ENCODE measurements at places on chromosomes 6 and 20.
A peak's percentile ranks its signal among the peaks of the same experiment; 100 is the strongest.

GRCh38 chr6:27678469-27678868, 205.6 kb upstream of the ZNF184 start:
- DNase-seq = no peak

- DNase-seq = no peak
Observed at GRCh38 chr6:1087154-1087843, 224.6 kb upstream of the FOXQ1 start.

DNA sequence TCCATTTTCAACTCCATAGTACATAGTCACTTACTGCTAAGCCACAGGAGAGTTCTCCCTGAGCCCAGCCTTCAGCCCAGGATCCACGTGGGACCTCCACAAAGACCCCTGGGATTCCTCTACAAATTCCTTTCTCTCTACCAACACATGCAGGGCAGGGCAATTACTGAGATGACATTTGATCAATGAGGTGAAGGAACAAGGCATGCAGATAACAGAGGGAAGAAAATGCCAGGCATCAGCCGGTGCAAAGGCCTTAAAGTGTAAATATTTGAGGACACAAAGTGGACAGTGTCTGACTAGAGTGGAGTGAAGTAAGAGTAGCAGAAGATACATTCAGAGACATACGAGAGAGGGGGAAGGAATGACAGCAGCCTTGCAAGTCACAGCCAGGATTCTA, 70.2 kb downstream of the HS3ST5 start:
- DNase-seq = no peak

- DNase-seq = no peak
Observed at GRCh38 chr6:113570641-113571040, 286.5 kb upstream of the MARCKS start.

- no peak for DNase-seq
Observed at GRCh38 chr20:51937779-51938178, 135.5 kb upstream of the SALL4 start.

- no peak for DNase-seq
Observed at GRCh38 chr20:38023181-38024001, 9.9 kb downstream of the TTI1 start.

GRCh38 chr6:37748118-37748517, 50.4 kb upstream of the MDGA1 start:
- DNase-seq = no peak

DNA sequence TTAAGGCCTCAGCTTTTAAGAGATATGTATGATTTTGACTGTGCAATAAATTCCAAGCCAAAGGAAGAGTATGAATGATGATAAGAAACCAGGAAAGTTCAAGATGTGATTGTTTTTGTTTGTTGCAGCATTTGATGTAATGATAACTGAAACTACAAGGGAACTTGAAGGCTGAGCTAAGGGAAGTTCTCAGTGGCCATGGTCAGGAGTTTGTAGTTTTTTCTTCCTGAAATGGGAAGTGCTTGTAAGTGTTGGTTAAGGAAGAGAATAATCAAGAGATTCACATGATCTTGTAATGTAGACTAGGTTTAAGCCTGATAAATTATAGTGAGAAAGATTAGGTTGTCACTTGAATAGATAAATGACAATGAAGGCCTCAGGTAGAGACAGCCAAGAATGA, 53.4 kb downstream of the PTCHD4 start:
- no peak for DNase-seq

DNA sequence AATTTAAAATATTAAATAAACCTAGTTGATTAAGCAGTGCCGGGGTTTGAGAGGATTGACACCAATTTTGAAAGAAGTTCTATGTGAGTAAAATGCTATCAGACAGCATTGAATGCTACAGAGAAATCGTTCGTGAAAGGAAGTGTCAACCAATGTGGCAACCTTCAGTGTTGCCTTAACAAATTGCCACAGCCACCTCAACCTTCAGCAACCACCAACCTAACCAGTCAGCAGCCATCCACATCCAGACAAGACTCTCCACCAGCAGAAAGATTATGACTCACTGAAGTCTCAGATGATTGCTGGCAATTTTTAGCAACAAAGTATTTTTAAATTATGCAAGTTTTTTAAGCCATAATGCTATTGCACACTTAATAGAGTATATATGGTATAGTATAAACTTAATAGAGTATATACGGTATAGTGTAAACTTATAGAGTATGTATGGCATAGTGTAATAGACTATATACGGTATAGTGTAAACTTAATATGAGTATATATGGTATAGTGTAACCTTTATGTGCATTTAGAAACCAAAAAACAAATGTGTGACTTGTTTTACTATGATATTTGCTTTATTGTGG, 65.3 kb upstream of the ID4 start:
- DNase-seq = no peak

- DNase-seq = no peak
Observed at GRCh38 chr20:46014517-46015396, 6.0 kb downstream of the MMP9 start.

DNA sequence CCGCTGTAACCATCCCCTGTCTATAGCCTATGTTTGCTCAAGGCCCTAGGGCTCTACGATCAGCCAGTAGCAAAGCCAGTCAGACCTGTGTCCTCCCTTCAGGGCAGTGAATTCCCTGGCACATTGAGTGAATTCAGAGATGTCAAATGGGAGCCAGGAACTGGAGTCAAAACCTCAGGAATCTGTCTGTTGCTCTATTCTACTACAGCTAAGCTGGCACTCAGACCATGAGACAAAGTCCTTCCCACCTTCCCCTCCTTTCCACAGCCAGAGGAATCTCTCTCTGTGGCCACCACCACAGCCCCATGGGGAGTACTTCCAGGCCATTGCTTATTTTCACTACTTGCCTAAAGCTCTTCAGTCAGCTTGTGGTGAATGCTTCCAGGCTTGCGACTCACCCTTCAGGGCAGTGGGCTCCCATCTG, 82.0 kb downstream of the PKIB start:
- DNase-seq = no peak

GRCh38 chr20:32091888-32092346, 17.6 kb upstream of the TM9SF4 start:
- DNase-seq = peak; percentile 60

DNA sequence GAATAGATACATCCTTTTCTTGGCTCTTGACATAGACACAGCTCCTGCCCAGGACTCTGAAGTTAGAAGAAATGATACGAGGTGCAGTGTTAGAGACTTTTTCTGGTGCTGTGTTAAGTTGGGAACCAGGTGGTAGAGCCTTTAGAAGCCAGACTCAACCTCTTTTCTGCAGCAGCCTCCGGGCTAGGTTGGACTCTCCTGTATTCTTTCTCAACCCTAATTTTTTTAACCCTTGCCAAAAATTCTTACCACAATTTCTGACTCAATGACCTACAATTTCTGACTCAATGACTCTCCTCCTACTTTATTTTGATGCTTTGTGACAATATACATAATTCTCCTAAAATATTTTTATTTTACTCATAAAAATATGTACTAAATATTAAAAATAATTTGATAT, 127.4 kb upstream of the PRL start:
- DNase-seq = no peak

GRCh38 chr6:15023448-15023847, 222.4 kb upstream of the JARID2 start:
- DNase-seq = peak; percentile 59

DNA sequence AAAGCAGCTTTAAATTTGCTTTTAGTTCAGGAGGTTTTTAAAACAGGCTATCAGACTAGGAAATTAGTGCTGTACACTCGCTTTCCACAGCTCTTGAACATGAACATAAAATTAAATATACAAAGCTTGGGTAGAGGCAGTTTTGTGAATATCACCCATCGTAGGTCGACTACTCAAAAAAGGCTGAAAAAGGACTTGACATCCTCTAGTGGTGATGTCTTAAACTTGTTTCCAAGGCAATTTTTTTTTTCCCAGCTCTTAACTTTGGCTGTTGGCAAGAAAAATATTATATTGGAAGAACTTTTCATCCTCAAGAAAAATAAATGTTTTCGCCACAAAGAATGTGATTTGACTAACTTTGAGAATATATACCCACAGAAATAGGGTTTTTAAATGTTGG, 2.9 kb downstream of the MAP7 start:
- DNase-seq = no peak

DNA sequence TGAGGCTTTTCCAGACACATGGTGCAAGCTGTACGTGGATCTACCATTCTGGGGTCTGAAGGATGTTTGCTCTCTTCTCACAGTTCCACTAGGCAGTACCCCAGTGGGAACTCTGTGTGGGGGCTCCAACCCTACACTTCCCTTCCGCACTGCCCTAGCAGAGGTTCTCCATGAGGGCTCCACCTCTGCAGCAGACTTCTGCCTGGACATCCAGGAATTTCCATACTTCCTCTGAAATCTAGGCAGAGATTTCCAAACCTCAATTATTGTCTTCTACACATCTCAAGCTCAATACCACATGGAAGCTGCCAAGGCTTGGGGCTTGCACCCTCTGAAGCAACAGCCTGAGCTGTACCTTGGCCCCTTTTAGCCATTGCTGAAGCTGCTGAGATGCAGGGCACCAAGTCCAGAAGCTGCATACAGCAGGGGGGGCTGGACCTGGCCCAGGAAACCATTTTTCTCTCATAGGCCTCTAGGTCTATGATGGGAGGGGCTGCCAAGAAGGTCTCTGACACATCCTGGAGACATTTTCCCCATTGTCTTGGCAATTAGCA, 11.6 kb downstream of the PDSS2 start:
- no peak for DNase-seq

GRCh38 chr20:62728028-62728780, 19.6 kb downstream of the NTSR1 start:
- DNase-seq = peak; percentile 38

DNA sequence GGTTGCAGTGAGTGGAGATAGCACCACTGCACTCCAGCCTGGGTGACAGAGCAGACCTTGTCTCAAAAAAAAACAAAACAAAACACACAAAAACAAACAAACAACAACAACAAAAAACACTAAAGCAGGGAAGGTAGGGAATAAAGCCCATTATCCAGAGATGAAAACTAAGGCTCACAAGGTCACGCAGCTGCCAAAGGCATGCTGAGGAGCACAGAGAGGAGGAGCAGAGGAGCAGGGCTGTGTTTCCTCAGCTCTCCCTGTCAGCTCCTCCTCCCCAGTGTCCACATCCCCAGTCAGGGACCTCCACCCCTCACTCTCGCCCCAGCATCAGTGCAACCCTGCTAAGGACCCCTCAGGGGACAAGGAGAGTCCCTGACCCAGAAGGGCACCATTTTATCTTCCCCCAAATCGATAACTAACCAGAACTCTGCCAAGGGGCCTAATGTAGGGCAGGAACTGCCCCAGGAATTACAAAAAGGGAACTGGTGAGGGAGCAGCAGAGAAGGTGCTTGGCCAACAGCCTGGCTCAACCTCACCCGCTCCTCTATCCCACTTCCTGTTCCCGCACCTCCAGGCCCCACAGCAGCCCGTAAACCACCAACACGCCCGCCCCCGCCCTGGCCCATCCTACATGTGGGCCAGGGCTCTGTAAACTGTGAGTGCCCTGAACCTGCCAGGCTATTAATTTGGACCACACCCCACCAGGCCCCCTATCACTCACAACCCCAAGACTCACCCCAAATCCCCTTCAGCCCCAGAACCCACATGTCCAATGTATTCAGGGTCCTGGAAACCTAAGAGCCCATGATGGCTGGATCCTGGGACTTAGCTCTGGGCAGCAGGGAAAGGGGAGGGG, 9.0 kb downstream of the TEAD3 start:
- DNase-seq = peak; percentile 43

DNA sequence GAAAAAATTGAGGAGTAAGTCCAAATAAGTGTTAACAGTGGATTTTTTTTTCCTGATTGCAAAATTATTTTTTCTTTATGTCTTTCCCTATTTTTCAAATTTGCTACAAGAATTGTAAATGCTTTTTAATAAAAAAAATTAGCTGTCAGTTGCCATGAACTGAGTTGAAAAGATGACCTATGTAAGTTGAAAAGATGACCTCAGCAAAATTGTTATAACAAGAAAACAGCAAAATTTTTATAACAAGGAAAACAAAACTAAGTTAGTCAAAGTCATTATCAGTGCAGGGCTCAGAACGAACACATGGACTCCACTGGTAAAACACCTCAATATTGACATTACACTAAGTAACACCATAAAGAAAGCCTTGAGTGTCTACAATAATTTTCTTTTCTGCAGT, 207.0 kb upstream of the HDDC2 start:
- DNase-seq = no peak

DNA sequence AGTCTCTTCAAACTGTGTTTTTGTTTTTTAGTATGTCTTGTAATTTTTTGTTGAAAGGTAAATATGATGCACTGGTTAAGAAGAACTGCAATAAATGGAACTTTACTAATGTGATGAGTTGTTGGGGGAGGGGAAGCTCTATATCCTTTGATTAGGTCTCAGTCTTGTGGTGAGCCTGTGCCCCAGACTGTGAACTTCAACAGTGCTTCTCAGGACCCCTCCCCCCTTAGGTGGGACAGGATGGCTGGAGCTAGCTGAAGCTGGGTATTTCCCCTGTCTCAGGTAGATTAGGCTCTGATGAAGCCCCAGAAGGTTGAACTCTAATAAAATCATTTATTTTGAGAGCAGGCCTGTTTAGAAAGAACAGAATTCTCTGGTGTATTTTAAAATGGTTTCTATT, 31.4 kb upstream of the TASP1 start:
- DNase-seq = no peak

- no peak for DNase-seq
Observed at GRCh38 chr6:88629838-88630494, 333.5 kb downstream of the RNGTT start.

DNA sequence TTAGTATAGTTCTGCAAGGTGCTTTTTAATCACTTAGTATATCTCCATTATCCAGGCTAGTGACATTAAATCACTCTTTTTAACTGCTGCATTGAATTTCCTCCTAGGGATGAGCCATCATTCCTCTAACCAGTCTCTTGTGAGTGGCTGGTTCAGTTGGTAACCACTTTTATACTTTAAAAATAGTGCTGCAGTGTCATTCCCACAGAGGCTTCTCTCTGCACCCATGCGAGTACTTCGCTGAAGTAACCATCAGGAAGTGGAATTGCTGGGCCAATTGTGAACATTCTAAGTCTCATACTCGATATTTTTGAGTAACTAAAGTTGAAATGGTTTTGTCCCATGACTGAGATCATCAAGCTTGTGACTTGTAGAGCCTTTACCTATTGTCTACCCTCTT, 2.1 kb downstream of the BTN3A2 start:
- DNase-seq = no peak

DNA sequence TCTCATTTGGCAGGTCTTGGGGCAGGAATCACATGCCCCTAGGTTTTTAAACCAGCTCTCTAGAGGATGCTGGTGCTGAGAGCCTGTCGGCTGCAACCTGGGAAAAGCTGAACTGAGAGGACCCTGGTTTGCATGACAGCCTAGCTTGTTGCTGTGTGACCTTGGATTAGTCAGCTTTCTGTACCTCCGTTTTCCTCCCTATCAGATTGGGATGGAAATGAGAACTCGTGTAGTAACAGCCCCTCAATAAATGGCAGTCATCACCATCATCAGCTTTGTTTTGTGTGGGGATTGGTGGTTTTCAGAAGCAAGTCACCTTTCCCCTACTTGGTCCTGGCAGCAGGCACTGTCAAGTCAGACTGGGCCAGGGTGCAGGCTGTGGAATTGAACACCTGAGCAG, 75.2 kb upstream of the MYL9 start:
- no peak for DNase-seq

DNA sequence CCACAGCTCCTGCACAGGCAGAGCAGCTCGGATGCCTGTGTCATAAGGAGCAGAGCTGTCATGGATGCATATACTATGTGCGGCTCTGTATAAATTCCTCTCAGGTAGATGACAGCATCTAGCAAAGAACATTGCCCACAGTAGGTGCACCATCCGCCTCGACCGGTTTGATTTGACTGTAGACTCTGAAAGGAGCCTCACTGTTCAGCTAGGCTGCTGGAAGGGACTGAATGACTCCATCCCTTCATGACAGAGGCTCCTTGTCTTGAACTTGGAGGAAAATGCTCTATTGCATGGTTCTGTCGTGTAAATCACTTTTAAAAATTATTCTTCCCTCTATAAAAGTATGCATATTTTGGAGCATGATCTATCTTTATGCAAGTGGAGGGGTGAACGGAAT, 128.8 kb upstream of the QKI start:
- no peak for DNase-seq

Measured in CD8-positive, alpha-beta memory T cell (primary cell).